Fibroblast of the conjunctiva (primary cell): ENCODE measurements at places on chromosomes 7 and 10.

DNA sequence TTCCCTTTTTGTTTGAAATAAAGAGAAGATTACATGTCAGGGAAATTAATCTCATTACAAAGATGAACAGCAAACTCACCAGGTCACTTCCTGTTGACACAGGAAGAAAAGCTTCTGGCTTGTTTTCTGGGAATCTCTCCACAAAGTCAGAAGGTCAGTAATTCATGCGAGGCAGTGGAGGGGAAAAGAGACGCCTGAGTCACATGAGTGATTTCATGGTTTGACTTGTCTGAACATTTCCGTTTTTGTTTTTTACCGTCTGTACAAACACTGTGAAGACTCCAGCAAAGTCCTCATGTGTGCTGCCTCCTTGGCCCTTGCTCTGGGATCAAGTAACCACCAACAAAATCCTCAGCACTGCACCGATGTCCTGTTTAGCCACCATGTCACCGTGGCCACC lies 2.5 kb upstream of the HABP2 start:
- no peak for DNase-seq

DNA sequence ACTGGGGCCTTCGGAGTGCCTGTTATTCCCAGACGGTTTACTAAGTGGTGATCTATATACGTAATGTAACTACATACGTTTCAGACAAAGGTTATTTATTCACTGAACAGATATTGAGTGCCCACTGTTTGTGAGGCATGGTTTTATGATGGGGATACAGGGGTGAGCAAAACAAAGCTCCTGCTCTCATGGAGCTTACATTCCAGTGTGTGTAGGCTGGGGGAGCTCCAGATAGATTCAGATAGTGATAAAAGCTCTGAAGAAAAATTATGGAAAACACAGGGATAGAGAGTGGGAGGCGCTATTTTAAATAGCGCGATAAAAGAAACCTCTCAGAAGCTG lies 466 bp upstream of the DNAJB12 start:
- DNase-seq, result no peak

DNA sequence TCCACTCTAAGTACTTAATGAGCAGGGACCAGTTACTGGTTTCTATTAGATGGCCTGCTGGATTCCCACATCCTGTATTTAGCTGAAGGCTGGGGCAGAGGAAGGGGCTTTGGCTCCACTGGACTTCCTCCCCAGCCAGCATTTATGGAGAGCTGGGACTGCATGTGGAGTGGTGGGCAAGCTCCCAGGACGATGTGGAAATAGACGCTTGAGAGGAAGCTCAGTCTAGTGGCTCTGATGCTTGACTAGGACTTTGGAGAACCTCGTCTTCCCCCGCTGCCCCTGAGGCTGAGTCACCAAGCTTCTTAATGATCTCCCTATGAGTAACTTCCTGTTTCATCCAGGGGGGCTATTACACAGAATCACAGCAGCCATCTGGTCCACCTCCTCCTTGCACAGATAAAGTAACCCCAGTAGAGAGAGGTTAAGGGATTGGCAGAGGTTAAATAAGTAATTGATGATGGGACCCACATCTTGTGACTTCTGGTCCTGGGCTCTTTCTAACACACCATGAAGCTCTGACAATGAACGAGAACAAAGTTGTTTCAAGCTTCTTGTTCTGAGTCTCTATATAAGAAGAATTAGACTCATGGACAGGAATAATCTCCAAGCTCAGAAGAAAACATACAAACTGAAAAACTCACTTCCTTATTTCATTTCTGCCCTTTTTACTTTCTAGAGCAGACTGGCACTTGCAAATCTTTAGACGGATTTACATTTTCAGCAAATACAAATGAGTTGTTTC lies 126.2 kb downstream of the PRPF18 start:
- DNase-seq, result peak; percentile 77

DNA sequence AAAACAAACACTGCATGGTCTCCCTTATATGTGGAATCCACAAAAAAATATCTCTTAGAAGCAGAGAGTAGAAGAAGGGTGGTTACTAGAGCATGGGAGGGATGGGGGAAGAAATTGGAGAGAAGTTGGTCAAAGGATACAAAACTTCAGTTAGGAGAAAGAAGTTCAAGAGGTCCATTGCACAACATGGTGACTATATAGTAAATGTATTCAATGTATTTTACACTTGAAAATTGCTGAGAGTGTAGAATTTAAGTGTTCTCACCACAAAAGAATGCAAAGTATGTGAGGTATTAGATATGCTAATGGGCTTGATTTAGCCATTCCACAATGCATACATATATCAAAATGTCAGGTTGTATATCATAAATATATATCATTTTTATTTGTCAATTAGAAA lies 232.0 kb upstream of the CELF2 start:
- DNase-seq, result no peak

- DNase-seq, result no peak
Observed at GRCh38 chr7:134737566-134738345, 41.7 kb upstream of the CALD1 start.

DNA sequence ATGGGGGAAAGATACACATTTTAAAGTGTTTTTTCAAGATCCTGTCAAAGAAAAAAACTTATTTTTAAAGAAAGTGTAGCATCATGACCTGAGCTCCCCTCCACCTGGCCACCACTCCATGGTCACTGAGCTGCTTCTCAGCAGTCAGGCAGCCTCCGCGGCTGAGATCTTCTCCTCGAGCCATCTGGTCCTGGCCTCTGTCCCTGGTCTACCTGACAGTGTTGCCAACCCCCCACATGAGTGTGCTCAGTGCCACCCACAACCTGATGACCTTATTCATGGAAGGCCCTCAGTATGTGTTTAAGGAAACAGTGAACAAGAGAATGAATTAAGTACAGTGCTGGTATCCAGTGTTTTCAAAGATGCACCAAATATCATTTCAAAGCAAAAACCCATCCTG lies 694.5 kb upstream of the NRP1 start:
- DNase-seq, result no peak

GRCh38 chr10:70622981-70623844 lies 20.7 kb upstream of the PRF1 start:
- DNase-seq, result no peak

- DNase-seq, result no peak
Observed at GRCh38 chr7:127550247-127550646, 35.1 kb downstream of the GCC1 start.

GRCh38 chr7:99918959-99919813 lies at the start of gene TRIM4:
TSS of gene TRIM4 (minus strand) at chr7:99919530. CDS start at chr7:99919401, 129 bp downstream.
- DNase-seq, result peak; percentile 82

DNA sequence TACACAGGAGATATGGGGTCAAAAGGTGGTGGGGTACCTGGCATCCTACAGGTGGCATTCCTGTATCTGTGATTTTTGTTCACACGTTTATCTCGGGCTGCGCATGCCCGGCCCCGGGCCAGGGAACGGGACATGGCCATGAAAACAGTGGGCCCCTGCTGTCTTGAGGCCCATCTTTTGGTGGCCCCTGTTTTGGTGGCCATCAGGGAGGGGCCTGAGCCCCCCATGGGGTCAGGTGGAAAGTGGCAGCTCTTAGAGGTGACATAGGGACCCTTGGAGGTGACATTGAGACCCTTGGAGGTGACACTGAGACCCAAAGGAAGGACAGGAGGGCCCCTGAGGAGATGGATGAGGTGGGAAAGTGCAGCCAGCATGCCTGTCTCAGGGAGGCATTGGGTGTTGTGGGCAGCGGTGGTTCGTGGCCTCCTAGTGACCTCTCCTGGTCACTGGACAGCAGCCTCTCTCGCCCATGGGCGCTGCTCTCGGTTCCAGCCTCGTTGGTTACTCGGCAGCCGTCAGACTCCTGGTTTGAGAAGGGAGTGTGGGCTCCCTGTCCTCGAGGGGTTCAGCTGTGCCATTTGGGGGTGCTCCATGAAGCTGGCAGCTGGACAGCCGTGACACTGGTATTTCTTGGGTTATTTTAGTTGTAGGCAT lies 39.9 kb downstream of the INPP5A start:
- DNase-seq, result no peak

DNA sequence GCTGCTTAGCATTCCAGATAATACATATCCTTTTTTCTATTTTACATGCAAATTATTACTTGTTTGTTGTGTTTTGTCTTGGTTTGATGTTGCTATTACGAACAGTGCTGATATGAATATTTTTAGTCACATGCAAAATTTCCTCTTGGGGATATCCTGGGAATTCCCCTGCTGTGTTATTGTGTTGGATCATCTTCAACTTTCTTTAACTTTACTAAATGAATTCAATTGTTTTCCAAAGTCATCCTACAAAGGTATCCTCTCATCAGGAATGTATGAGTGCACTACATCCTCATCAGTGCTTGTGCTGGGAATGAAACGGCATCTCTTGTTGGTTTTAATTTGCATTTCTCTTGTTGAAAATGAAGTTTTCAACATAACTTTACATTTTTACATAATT lies 87.1 kb downstream of the AASS start:
- DNase-seq, result no peak

GRCh38 chr10:76206797-76207352 lies 775.5 kb downstream of the LRMDA start:
- no peak for DNase-seq

DNA sequence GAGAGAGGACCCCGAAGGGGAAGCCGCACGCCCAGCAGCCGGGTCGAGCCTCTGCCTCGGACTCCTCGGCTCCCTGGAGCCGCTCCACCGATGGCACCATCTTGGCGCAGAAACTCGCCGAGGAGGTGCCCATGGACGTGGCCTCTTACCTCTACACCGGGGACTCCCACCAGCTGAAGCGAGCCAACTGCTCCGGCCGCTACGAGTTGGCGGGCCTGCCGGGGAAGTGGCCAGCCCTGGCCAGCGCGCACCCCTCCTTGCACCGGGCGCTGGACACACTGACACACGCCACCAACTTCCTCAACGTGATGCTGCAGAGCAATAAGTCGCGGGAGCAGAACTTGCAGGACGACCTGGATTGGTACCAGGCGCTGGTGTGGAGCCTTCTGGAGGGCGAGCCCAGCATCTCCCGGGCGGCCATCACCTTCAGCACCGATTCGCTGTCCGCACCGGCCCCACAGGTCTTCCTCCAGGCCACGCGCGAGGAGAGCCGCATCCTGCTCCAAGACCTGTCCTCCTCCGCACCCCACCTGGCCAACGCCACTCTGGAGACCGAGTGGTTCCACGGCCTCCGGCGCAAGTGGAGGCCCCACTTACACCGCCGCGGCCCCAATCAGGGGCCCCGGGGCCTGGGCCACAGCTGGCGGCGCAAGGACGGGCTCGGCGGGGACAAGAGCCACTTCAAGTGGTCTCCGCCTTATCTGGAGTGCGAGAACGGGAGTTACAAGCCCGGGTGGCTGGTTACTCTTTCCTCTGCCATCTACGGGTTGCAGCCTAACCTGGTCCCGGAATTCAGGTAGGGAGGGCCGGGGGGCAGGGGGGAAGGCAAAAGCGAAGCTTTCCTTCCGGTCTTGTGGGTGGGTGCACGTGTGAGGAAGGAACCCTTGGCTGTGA lies 973 bp downstream of the GPR158 start:
- no peak for DNase-seq

DNA sequence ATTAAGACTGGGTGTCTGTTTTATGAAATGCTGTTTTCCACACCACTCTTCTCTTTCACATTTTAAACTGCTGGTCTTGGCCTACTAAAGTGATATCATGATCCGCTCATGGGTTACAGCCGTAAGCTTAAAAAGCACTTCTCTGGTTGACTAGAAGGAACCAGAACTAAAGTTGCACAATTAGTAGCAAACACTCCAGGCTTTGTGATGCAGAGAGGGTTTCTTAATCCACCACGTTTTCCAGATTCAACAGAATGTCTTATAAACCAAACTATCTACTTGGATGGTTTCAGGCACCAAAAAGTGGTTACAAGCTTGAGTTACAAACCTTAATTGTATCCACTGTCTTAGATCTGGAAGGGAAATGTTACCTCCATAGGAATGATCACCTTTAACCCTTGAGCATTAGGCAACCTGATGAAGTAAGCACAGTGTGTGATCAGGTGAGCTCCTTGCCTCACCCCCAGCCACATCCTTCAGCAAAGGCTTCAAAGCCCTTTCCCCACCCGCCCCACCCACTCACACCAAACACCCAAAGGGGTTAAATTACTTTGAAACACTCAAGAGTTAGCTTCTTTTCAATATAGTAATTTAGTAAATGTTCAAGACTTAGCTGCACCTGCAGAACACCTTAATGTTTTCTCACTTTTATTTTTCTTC lies 3.5 kb downstream of the ELMO1 start:
- DNase-seq, result no peak

GRCh38 chr7:151851782-151852181 lies 25.1 kb downstream of the PRKAG2 start:
- no peak for DNase-seq

DNA sequence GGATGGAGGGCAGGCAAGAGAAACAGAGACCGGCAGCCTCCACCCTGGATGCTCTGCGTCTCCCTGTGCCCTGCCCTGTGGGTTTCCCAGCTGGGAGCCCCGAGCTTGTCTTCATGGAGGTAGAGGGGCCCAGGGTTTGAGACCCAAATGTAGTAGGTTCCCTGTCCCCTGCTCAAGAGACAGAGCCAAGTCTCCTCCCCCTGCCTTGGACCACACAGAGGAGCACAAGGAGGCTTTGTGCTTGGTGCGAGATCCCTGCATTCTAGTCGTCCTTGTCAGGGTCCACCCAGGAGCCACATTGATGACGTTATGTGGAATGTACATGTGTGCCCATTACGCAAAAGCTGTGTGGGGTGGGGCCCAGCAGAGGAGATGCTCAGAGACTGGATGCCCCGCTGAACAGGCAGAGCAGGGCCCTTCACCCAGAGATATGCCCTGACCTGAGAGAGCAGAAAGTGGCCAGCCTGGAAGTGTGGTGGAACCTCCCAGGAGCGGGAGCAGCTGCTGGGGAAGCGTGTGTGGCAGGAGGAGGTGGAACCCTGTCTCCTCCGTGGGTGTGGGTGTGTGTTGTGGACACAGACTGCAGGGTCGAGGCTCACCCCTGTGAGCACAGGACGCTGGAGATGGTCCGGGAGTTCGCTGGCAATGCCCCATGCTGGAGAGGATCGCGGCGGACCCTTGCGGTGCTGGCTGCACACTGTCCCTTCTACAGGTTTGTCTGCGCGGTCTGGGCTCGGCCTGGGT lies 39.3 kb downstream of the VWA2 start:
- DNase-seq, result no peak

- DNase-seq, result no peak
Observed at GRCh38 chr10:122121059-122121458, 132.1 kb downstream of the TACC2 start.

DNA sequence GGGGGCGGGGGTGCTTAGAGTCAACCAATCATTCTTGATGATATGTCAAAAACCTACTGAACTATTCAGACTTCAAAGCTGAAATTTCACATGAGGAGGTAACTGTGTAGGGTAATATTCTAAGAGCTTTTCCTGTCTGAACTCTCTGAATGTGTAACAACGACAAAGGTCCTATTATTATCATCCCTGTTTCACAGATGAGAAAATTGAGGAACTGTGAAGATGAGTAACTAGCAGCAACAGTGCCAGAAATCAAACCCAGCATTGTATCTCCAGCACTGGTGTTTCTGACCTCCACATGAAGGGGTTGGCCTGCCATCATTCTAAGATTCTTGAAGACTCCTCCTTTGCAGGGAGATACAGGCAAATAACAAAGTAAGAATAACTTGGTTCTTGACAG lies 294.7 kb upstream of the AOAH start:
- no peak for DNase-seq

GRCh38 chr7:4230352-4230751 lies 451.7 kb upstream of the FOXK1 start:
- no peak for DNase-seq

- DNase-seq, result no peak
Observed at GRCh38 chr10:111207500-111207899, 130.7 kb downstream of the ADRA2A start.

- DNase-seq, result no peak
Observed at GRCh38 chr10:127496035-127496434, 53.1 kb upstream of the NPS start.
